ENCODE measurements at places on chromosomes 1 and 21. TPM values are rescaled to one million over a fixed set of nuclear protein-coding genes. Genes with fewer than 3 reads are reported as not detected.

Gene ERMAP
- 3.0 TPM for total RNA-seq

Gene KIF21B
- total RNA-seq = 101 TPM

Gene LRRIQ3
- 1.00 TPM for total RNA-seq

GRCh38 chr1:67687198-67687545, 2.2 kb downstream of the GADD45A start:
- no peak for DNase-seq

- DNase-seq = no peak
Measured at GRCh38 chr1:111727056-111727455, 12.1 kb downstream of the INKA2 start.

- DNase-seq = no peak
Measured at GRCh38 chr21:31647650-31648049, 11.8 kb upstream of the SOD1 start.

DNA sequence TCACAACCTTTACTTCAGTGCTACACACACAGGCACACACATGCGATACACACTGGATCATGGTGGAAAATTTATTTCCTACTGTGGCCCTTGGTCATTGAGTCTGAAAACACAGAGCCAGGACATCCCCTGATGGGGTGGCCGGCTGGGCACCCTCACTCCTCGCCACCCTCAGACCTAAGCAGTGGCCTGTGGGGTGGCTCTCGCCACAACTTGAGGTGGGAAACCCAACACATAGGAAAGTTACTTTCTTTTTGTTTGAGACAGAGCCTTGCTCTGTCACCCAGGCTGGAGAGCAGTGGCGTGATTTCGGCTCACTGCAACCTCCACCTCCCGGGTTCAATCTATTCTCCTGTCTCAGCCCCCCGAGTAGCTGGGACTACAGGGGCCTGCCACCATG, 19.4 kb downstream of the CRYAA start:
- no peak for DNase-seq

- DNase-seq = peak; percentile 56
Measured at GRCh38 chr1:207959141-207959825, 48.4 kb upstream of the CD34 start.

DNA sequence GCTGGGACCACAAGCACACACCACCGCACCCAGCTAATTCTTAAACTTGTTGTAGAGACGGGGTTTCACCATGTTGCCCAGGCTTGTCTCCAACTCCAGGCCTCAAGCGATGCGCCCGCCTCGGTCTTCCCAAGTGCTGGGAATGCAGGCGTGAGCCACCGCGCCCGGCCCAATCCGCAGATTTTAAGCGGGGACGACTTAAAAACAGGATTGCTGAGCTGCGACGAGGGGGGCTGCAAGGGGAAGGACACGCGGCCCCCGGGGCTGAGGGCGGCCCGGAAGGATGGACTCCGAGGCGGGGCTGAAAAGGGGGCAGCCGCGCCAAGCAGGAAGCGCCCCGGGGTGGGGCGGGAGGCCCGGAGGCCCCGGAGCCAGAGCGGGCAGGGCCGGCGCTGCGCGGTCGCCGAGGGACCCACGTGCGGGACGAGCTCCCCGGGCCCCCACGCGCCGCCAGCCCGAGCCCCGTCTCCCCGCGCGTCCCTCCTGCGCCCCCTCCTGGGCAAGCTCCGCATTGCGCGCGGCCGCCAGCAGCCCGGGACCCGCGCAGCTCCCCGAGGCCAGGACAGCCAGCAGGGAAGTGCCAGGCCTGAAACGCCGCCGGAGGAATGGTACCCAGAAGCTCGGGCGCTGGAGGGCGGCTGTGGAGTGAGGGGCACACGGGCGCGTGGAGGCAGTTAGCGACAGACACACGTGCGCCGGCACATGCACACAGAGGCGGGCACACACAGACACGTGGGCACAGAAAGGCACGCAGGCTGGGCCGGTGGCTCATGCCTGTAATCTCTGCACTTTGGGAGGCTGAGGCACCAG, 5.5 kb upstream of the PRKCZ start:
- DNase-seq = peak; percentile 84

Measured in cerebellum (tissue), 4 donors.